ENCODE measurements at places on chromosomes 5 and 9.
A peak's percentile ranks its signal among the peaks of the same experiment; 100 is the strongest.

GRCh38 chr5:59174248-59174844, 591.5 kb downstream of the RAB3C start:
- peak; percentile 63 for DNase-seq

DNA sequence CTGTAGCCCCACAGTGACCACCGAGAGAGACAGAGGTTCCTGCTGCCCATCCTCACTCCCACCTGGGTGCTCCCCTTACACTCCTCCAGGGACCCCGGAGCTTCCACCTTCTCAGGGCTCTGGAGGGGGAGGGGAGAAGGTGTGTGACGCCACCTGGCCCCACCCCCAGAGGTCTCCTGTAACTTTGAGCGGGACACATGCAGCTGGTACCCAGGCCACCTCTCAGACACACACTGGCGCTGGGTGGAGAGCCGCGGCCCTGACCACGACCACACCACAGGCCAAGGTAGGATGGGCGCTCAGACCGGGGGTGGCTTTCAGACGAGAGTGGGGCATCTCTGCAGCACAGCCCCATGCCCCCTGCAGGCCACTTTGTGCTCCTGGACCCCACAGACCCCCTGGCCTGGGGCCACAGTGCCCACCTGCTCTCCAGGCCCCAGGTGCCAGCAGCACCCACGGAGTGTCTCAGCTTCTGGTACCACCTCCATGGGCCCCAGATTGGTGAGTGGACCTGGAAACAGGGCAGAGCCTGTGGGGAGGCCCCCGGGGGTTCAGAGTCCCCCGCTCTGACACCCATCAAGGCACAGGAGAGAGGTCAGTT, 4.5 kb downstream of the MAMDC4 start:
- DNase-seq = no peak

DNA sequence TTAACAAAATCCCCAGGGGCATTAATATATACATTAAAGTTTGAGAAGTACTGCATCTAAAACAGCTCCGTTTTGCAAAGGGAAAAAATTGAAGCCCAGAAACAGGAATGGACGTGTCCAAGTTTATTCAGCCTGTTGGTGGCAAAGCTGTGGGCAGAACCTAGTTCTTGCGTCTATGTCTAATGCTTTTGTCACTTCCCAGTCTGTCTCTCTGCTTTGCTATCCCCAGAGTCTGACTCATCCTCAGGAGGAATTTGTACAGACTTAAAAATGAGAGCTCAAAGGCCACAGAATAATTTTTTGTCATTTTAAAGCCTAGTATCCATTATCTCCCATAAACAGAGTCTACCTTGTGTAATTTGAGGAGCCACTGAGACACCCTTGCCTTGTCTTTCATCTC, 330.9 kb upstream of the GRIA1 start:
- no peak for DNase-seq

- no peak for DNase-seq
Observed at GRCh38 chr9:124482431-124483031, 24.7 kb downstream of the NR5A1 start.

GRCh38 chr9:29555502-29555901, 1982.2 kb upstream of the C9orf72 start:
- DNase-seq = no peak

DNA sequence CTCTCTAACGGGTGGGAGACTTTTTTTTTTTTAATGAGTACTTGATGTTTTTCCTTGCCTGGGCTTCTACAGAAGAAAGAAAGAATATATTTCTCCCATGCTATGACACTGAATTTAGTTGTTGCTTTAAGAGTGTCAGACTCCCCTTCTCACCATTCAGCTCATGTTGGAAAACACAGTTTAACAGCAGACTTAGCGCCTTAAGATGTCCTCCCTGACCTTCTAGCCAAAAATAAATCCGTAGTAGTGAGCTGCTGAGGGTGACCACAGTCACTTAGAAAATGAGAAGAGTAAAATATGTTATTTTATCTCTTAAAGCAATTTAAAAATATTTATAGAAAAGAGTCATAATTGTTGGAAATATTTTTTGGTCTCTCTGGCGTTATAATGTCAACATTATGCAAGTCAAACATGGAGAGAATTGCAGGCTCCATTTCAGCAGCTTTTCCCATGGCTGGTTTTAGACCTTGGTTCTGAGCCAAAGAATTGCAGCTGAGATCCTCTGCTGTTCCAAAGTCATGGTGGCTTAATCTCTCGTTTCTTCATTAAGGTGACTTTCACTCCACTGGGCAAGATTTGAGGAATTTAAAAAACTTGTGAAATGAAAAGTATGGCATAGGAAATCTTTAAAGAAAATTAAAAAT, 143.5 kb downstream of the GHR start:
- peak; percentile 53 for DNase-seq

- DNase-seq = no peak
Observed at GRCh38 chr5:179777909-179778308, 15.9 kb upstream of the LTC4S start.

Measured in brain (organoid and tissue), 16 donors.